Activated CD4-positive, alpha-beta T cell treated with anti-CD3 and anti-CD28 coated beads, Interleukin-2, amount 10 ng/mL, durations not matched to agents 24 days and 14 days (primary cell): ENCODE measurements at places on chromosomes 2 and 18. TPM values are rescaled to one million over a fixed set of nuclear protein-coding genes. Genes with fewer than 3 reads are reported as not detected.

DLGAP1 gene
- total RNA-seq = 0.99 and 1.5 TPM in 2 replicates

ACKR3 gene
- total RNA-seq = 0.58 and 0.64 TPM in 2 replicates

GCG gene
- total RNA-seq = not detected in 2 replicates

IL1R2 gene
- total RNA-seq = 1.5 and 1.6 TPM in 2 replicates

ASTL gene
- 2.4 and 3.4 TPM in 2 replicates for total RNA-seq

SERPINB4 gene
- total RNA-seq = not detected in 2 replicates

CSRNP3 gene
- not detected in 2 replicates for total RNA-seq

SERPINB2 gene
- total RNA-seq = not detected in 2 replicates

ESPNL gene
- 0.07 and 0.26 TPM in 2 replicates for total RNA-seq

MC2R gene
- not detected in 2 replicates for total RNA-seq

RND3 gene
- not detected in 2 replicates for total RNA-seq

GRCh38 chr18:70004696-70005095, 57.0 kb upstream of the CD226 start:
- no peak for DNase-seq

DNA sequence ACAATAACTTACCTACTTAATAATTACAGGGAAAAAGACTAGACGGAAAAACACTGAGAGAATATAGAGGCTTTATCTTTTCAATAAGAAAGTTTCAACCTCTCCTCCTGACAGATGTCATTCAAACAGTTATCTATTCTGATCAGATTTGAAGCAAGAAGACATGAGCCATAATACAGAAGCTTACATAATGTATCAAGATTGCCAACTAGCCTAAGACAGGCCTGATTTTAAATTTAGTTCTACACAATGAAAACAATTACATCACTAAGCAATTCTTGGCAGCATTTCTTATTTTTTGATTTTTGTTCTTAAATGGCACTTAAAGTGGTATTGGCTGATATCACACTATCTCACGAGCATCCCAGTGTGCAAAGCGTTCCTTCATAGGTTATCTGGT, 41.6 kb downstream of the GPR155 start:
- DNase-seq = no peak

DNA sequence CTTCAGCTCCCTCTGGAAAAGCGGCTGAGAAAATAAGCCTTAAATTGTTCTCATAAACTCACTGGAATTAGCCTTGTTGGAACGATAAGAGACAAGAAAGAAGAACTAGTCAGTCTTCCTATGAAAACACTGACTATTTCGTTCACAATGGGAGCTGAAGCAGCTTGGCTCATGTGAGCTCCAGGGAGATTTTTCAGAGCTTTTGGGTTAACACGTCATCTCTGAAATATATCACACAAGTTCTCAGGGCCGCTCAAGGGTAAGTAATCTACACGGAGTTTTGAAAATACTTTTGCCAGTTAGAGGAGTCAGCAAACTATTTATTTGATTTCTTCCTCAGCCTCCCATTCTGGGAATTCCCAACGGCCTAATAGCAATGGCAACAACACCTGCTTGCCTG, 316.2 kb upstream of the MGAT5 start:
- DNase-seq = no peak

- DNase-seq = no peak
These were observed 81.4 kb upstream of the GATA6 start for GRCh38 chr18:22088029-22088428.

- DNase-seq = no peak
These were observed 91.5 kb upstream of the TMEFF2 start for GRCh38 chr2:192286093-192286701.

DNA sequence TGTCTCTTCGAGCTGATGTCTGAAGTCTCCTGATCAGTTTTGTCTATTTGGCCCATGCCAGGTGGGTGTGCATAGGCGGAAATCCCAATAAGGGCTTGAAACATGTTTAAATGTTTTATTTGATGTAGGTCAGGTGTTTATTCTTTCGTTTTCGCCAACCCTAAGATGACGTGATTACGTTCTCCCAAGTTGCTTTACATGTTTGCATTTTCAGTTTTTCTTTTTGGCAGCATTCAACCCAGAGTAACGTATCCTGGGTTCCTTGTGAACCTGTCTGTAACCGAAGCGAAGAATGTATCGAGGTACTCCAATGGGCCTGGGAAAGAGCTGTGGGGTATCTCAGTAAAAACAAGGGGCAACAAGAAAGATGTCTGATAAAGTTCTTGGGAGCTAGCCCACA, 3.1 kb downstream of the ALPK2 start:
- DNase-seq = no peak

DNA sequence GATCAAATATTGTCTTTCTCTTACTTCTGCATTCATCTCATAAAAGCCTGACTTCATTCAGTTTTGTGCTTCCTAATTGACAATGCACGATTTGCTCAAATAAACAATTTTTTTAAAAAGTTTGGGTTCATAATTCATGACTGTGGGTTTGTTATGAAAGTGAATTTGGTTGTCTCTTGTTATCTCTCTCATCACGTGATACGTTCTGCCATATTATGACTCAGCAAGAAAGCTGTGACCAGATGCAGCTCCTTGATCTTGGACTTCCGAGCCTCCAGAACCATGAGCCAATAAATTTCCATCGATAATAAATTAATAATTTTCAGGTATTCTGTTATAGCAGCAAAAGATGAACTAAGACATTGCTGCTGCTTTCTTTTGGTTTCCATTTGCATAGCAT, 156.5 kb upstream of the LRATD1 start:
- no peak for DNase-seq

GRCh38 chr2:176682278-176682677, 413.0 kb downstream of the MTX2 start:
- DNase-seq = no peak

DNA sequence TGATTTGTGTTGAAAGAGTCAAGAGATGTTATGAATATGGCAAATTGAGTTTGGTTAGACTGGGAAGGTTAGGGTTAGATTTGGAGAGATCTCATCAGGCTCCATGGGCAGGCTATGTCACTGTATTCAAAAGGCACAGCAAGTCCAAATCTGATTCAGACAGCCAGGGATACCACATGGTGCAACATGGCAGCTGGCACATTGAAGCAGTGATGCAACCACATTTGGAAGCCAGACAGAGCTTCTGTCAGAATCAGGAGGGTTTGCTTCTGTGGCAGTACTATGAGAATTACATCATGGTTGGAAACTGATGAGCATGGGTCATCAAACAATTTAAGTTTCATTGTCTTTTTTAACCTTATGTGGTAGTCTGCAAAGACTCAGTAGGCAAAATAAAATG, 772.2 kb downstream of the SUCLG1 start:
- no peak for DNase-seq

GRCh38 chr18:12306752-12307700, 1.0 kb upstream of the TUBB6 start:
- DNase-seq = peak; percentile 68

DNA sequence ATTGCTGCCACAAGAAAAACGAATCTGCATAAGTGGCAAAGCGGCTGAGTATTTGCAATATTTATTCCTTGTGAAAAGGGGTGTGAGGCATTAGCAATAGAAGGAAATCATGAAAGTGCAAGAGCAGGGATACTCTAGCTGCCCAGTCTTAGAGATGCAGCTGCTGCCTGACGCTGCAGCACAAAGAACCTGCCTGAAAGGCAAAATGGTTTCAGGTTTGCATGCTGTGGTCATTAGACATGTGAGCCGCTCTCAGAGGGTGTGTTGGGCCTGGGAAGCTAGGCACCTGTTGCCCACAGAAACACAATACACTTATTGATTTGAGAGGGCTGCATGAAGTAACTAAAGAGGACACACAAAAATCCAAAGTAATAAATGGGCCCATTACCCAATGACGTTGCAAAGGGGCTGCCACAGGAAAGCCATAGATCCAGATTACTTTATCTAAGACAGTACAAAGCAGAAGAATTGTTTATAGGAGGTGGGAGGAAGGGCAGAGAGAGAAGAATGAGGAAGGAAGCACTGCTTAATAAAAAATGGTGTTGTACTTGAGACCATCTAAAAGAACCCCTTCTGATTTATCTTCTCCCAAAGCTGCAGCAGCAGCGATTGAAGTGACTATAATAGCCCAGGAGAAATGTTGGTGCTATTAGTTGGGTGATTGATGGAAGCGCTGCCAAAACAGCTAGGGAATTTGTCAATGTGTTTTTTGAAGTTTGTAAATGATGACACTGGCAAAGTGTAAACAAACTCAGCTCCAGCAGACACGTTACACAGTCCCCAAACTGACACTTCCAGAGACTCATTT, 492.4 kb upstream of the ACVR2A start:
- DNase-seq = no peak

DNA sequence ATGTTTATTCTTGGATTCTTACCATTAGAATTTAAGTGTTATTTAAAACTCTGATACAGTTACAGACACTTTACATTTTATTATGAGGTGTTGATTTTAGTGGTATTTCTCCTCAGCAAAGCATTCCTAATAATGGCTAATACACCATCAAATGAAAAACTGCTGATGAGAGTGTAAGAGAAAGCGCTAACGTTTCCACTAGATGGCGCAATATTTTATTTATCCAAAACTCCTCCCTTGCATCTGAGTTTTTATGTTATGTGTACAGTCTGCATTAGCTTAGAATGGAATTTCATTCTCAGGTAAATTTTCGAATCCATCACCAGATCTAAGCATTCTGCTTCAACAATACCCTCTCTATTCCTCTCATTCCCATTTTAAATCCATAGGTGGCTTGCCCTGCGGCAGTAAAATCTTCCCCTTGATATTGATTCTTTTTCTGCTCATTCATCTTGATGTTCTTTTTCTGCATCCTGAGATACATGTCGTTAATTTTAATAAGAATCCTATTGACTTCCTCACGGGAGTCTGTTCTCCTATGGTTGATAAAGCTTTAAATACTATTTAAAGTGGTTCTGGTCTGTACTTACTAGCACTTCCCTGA, 53.9 kb downstream of the PRKRA start:
- peak; percentile 67 for DNase-seq

DNA sequence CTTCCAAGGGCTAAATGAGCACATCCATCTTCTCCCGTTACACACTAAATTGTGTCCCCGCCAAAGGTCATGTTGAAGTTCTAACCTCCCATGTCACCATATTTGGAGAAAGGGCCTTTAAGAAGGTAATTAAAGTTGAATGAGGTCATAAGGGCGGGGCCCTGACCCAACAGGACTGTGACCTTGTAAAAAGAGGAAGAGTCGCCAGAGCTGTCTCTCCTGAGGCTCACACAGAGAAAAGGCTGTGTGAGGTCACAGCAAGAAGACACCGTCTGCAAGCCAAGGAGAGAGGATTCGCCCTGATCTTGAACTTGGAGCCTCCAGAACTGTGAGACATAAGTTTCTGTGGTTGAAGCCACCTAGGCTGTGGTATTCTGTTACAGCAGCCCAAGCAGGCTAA, 24.1 kb downstream of the TRABD2A start:
- peak; percentile 79 for DNase-seq

GRCh38 chr2:240972201-240972600, 26.2 kb upstream of the SNED1 start:
- no peak for DNase-seq

GRCh38 chr18:3688690-3689089, 238.7 kb downstream of the TGIF1 start:
- no peak for DNase-seq

- no peak for DNase-seq
These were observed 95.9 kb upstream of the DLGAP1 start for GRCh38 chr18:4551001-4551360.

DNA sequence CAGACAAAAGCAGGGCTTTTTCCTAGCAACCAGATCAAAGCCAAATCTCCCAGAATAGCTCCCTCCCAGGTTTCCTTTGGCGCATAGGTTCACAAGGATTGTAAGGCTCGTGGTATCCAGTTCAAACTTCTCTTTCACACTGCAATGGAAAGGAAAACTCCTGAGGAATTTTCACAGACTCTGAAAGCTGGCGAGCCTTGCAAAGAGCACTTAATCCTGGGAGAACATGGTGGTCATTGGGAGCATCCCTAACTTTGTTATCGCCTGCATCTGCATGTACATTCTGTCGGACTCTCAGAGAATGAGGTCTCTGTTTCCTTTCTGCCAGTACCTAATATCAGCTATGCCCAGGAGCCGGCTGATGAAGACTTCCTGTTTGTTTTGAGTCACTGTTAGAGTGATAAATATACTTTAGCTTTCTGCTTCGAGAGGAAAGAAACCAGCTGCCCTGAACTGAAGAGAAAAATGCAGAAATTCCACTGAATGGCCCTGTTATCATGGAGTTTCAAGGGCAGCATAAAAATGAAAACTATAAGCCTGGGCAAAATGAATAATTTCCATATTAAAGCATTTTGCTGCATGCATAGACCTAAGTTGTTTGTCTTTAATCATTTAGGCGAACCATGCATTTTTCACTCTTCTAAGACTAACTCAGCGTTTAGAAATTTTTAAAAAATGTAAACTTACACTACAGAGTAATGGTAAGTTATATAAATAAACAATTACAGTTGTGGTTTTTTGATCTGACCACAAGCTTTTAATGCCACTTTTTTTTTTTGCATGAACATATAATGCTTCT, 76.4 kb upstream of the ZEB2 start:
- no peak for DNase-seq

DNA sequence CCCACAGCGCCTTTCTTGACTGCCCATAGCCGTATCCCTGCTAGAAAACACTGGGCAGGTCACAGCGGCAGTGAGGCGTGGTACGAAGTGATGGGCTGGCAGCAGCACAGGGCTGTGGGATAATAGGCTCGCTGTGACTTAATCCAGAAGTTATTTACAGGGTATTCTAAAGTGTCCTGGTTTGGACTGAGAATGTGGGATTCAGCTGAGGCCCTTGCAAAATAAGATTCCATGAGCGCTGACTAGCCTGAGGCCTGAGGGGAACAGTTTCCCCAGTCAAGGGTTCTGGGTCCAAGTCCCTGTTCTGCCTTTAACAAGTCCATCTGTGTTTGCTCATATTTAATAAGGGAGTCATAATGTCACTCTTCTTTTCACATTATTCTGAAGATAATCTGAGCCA, 34.6 kb downstream of the SETBP1 start:
- DNase-seq = no peak

DNA sequence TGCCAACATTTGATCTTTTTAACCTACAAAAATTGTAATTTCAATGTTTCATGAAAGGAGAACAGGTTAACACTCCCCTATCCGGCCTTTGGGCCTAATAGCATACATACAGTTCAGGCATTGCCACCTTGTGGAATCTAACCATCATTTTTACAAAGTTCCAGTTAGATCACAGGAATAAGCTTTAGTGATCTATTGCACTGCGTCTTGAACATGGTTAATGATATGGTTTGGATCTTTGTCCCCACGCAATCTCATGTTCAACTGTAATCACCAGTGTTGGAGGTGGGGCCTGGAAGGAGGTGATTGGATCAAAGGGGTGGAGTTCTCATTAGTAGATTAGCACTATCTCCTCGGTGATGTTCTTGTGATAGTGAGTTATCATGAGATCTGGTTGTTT, 58.2 kb upstream of the NEUROD1 start:
- no peak for DNase-seq

- no peak for DNase-seq
These were observed 446.8 kb downstream of the EIPR1 start for GRCh38 chr2:2930841-2931240.

GRCh38 chr2:210224941-210225672, at the start of gene ACADL:
ACADL (minus strand) TSS chr2:210225447; CDS start chr2:210225263, 184 bp downstream.
- DNase-seq = peak; percentile 61

DNA sequence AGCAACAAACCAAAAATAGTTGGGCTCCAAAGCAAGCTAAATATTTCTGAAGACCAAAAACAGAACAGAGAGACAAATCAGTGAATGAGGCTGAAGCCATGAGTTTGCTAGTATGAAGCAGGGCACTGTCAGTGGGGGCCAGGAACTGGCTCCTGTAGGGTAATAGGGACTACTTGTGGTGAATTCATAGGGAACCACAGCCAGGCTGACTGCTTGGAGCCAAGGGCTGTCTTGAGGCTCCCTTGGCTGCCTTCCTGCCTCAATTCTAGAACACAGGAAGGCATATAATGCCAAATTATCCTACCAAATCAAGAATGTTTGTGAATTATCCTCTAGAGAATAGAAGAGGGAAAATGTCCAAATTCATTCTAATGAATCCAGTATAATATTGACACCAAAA, 406.0 kb downstream of the CCDC85A start:
- no peak for DNase-seq
